Mammary epithelial cell (primary cell): ENCODE measurements at places on chromosomes 1 and 21.

DNA sequence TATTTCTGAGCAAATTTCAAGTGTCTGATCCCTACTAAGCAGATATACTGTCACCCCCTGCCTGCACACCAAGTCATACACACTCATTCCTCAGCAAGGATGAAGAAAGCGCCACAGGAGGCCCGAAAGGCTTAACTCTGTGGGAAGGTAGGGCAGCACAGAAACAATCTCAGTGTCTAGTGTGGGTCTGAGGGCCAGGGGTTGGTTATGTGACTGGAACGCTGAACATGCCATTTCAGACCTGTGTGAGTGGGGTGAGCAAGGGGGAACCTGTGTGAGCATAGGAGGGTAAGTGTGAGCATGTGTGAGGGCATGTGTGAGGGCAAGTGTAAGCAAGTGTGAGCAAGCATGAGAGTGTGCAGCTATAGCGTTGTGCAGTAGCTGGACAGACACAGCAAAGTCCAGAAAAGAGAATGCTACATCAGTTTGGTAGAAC, 6.2 kb downstream of the ITPKB start:
- DNase-seq = no peak

GRCh38 chr21:38531039-38531541, 32.8 kb upstream of the ERG start:
- no peak for DNase-seq

DNA sequence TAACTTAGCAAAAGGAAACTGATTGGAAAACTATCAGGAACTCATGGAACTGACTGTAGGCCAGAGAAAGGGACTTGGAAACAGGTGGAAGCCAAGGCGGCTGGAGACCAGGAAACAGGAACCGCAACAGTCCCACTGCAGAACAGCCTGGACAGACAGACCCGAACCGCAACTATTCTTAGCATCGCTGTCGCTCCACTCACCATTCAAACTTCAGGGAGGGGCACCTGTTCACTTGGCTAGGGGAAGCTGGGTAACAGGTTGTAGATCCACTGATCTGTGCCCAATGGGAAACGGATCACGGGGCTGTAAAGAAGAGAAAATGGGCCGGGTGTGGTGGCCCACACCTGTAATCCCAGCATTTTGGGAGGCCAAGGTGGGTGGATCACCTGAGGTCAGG, 61.9 kb downstream of the CLSTN1 start:
- DNase-seq = no peak

DNA sequence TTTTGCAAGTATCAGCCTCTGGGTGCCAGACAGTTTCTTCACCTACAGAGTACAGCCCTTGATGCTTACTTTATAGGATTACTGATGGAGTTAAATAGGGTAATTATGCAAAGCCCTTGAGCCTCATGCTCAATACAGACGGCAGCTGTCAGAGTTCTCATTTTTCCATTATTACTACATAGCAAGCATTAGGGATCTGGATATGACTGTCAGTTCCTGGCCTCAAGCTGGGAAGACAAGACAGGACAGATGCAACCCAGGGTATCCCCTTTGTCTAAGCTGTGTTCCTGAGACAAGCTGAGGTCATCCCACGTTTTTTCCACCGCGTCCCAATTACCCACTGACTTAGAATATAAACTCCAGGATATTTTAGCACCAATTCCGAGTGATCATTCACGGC, 94.4 kb downstream of the SLC35F3 start:
- DNase-seq = no peak

DNA sequence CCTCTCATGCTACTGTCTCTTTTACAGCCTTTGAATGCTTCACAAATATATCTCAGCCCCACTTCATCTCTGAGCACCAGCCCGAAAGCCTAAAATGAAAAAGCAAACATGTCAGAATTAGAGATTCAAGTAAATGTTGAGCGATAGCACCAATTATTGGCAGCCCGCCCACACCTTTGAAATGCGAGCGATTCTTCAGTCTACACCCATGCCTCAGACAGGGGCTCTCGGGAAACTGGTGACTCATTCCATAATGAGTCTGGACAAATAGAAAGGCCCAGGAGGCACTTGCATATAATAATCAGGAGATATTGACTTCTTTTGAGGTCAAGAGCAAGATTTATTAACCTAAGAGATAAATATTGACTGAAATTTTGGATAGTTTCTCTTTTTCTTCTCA, 487.3 kb upstream of the PTBP2 start:
- DNase-seq = peak; percentile 3

GRCh38 chr1:24541711-24542346, 14.1 kb upstream of the NCMAP start:
- no peak for DNase-seq

GRCh38 chr1:225688345-225688744, 35.4 kb upstream of the ENAH start:
- DNase-seq = no peak

- DNase-seq = peak; percentile 43
These were observed at the start of gene GPR137B for GRCh38 chr1:236142253-236143103. GPR137B (plus strand) TSS chr1:236142539; CDS start chr1:236142623, 84 bp downstream.

GRCh38 chr1:13664451-13664850, 35.5 kb upstream of the PRDM2 start:
- DNase-seq = peak; percentile 71

DNA sequence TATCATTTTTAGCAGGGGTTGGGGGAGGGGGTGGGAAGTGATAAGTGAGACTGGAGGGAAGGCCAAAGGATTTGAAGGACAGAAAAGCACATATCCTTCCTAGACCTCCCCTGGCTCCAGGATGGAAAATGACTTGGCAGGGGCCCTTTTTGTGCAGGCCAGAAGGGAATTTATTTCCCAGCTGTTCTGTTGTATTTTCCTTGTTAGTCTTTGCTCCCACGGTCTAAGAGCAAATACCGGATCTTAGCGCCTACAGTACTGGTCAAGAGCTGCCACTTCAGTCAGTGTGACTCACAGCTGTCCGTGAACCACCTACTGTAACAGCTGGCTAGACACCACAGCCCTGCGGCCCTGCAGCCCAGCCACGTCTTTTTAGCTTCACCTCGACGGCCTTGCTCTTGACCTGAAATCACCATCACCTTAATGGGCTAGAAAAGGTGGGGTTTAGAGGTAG, 51.0 kb upstream of the ERRFI1 start:
- peak; percentile 89 for DNase-seq

DNA sequence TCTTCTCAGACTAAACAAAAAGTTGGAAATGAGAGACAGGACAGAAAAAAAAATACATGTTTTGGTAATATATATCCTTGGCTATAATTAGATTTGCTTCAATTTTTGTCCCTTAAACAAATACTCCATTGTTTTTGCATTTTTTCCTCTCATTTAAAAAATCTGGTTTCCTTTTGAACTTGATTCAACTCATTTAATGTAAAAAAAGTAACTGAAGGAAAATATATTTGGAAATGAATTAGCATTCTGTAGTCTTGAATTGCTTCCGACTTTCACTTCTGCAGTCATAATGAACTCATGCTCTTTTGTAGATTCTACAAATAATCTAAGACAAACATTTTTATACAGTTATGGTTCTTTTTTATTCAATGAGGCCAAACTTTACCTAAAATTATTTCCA, 309.1 kb downstream of the HMCN1 start:
- DNase-seq = no peak

DNA sequence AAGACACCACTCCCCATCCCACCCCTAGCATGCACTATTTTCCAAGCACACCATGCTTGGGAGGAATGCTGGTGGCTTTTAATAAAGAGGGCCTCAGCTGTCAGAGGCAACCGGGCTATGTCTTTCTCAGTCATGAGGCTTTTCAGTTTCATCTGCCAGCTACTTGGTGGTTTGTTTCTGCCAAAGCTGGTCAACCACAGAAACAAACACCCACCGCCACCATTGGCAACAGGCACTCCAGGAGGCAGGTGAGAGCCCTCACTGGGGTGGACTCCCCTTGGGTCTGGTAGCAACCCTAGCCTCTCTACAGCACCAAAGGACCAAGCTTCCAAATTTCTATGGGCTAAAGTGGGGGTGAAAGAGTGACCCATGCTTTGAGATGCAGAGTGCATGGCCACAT, 54.3 kb upstream of the CD1D start:
- DNase-seq = no peak

- DNase-seq = peak; percentile 67
These were observed 92.1 kb upstream of the CD53 start for GRCh38 chr1:110780600-110781484.

DNA sequence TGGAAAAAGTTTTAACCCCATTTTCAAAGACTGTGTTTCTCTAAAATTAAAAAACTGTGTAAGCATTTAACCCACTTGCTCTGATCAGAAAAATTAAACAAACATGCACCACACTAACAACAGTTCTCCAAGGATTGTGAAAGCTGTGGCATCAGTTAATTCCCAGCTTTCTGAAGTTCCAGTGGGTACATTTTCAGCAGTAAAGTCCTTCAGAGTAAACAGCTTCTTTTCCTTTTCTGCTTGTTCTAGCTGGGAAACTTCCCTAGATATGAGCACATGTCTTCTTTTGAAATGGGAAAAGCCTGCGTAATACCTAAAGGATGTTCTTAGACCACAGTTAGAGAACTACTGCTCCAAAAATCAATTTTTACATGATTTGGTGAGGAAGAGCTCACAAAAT, 11.1 kb downstream of the PRRX1 start:
- no peak for DNase-seq

- peak; percentile 25 for DNase-seq
These were observed 33.3 kb upstream of the KCNE1 start for GRCh38 chr21:34545079-34545884.

DNA sequence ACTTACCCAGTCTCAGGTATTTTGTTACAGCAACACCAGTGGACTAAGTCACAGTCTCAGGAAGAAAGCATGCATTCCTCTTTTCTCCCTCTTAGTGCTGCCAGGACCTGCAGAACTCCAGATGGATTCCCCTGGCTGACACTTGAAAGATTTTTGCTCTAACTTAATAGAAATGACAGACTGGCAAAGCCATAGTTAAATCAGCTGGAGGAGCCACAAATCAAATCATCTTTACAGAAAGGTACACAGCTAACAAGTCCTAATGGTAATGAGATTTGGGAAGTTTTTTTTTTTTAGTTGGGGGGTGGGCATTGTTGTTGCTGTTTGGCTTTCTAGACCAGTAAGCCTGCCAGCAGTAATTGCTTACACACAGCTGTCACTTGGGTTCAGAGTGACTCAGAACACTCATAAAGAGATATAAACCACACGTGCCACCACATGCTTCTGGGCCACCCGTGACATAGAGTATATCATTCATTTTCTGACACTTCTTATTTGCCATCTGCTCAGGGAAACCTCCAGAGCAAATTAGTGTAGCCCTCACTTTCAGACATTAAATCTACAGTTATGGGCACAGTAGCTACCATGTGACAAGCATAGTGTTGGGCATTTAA, 72.4 kb downstream of the FH start:
- no peak for DNase-seq

- no peak for DNase-seq
These were observed 230.9 kb upstream of the IRF2BP2 start for GRCh38 chr1:234840843-234841242.

DNA sequence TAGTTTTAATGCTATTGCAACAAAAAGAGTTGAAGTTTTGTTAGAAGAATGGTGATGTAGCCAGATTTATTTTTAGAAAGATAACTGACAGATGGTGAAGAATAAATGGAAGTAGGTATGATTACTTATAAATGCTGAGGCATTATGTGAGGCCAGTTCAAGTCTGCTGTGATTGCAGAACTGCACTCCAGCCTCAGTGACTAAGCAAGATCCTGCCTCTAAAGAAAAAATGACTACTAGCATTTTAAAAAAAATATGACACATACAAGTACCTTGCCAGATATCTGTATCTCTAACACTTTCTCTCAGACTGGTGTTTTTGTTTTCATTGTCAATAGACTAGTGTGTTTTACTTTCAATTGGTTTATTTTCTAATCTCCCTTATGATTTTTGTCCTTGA, 1242.4 kb upstream of the ADGRL4 start:
- DNase-seq = peak; percentile 51

DNA sequence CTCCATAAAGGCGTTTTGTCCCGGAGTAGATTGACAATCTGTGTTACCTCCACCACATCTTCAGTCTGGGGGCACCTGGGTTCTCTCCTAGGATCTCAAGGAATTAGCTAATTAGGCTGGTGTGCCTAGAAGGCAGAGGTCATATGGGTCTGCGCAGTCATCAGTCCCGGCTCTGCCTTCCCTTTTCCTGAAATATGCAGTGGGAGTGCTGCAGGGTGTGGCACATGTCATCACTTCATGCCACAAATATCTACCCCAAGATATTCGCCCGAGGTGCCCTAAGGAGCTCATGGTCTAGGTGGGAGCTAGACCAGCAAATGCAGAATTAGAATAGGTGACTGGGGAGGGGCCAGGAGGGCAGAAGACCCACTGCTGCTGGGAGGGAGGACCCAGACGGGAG, 42.9 kb downstream of the ACTL8 start:
- DNase-seq = no peak

DNA sequence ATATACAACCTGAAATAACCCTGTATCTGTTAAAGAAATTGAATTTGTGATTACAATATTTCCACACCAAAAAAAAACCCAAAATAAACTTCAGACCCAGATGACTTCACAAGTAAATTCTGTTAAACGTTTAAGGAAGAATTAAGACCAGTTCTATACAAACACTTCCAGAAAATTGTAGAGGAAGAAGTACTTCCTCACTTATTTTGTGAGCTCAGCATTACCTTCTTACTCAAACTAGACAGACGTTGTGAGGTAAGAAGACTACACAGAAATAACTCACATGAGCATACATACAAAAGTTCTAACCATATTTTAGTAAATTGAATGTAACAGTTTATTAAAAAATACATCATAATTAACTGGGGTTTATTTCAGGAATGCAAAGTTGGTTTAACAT, 18.8 kb downstream of the RALGPS2 start:
- DNase-seq = no peak

- no peak for DNase-seq
These were observed 24.0 kb downstream of the PAX7 start for GRCh38 chr1:18654599-18654998.

DNA sequence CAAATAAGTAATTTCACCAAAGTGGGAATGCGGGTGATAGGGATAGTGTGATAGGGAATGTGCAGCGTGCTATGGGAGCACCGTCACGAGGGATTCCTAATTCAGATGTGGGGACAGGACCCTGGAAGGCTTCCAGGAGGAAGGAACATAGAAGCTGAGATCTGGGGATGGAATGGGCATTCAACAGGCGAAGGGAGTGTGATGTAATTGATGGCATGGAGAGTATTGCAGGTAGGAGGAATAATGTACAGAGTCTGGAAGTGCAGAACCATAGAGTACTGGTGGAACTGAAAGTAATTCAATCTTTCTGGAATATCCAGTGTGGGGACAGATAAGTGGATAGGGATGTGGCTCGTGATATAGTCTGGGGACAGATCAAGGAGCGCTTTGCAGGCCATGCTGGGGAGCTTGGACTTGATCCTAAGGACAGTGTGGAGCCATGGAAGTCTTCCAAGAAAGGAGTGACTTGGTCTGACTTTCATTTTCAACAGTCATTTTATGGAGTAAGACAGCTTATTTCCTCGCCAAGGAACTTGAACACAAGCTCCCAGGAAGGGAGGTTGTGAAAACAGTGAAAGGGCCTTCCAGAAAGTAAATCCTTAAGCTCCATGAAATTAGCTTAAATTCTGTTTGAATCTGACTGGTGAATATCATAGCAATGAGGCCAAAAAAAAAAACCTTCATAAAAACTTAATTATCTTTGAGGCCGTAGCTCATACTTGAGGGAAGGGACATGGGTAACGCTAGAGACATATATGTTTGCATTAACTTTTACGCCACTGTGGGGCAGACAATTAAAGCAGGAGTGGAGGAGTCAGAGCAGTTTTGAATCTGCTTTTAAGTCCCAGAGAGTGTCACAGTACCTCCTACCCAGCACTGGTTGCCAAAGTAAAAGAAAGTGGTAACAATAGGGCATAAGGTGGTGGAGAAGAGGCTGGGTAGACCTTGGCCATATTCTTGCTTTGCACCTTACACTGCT, 55.8 kb downstream of the ROR1 start:
- no peak for DNase-seq
